Activated CD4-positive, alpha-beta T cell treated with anti-CD3 and anti-CD28 coated beads, Interleukin-2, amount 50 U/mL, for 48 hours (primary cell): ENCODE measurements at places on chromosomes 3 and 15.

- no peak for DNase-seq
Observed at GRCh38 chr3:187286467-187287059, 5.0 kb downstream of the MASP1 start.

- no peak for DNase-seq
Observed at GRCh38 chr3:154872074-154872473, 208.0 kb upstream of the MME start.

GRCh38 chr3:142866841-142867631 is 21.8 kb downstream of the PCOLCE2 start:
- DNase-seq, result no peak

DNA sequence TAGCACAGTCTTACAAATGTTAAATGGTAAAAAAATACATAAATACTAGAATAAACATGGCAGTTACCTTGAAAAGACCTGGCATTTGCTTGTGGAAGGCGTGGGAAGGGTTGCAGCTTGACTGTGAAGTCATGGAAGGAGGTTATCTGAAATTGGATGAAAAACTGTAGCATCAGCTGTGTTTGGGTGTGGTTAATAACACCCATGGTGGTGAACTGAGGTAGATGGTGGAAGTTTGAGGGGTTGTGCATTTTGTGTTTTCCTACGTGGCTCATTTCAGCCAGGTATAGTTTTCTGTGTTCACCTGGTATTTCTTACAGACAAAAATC is 46.5 kb downstream of the PSMD6 start:
- DNase-seq, result no peak

- no peak for DNase-seq
Observed at GRCh38 chr3:54427501-54427900, 305.1 kb downstream of the CACNA2D3 start.

DNA sequence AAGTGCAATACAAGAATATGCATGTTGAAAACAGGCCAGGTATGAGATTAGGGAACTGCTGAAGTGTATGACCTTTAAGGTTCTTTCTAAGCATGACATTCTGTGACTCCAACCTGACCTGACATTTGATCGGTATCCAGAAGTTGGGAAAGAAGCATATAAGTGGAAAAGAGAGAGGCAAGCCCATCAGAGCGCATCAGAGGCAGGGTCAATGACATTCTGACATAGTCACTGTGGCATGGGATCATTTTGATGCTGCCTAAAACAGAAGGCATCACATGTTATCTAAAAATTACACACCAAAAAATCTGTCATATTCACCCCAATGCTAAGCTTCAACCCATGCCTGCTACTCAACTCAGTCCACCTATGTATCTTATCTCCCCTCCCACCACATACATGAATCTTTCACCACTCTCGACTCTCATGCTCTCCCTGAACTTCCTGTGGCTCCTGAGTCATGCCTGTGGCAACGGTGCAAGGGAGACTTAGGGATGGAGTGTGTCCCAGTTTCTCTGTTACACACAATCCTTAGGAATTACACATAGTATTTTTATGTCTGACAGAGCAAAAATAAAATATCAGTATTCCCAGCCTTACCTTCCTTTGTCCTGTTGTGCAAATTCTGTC is 20.5 kb upstream of the LRRN1 start:
- DNase-seq, result no peak

- DNase-seq, result no peak
Observed at GRCh38 chr3:94935738-94936580, 873.1 kb downstream of the NSUN3 start.

GRCh38 chr15:101138913-101139880 is 112.7 kb downstream of the CHSY1 start:
- no peak for DNase-seq

- no peak for DNase-seq
Observed at GRCh38 chr3:134542287-134542958, 56.6 kb downstream of the CEP63 start.

DNA sequence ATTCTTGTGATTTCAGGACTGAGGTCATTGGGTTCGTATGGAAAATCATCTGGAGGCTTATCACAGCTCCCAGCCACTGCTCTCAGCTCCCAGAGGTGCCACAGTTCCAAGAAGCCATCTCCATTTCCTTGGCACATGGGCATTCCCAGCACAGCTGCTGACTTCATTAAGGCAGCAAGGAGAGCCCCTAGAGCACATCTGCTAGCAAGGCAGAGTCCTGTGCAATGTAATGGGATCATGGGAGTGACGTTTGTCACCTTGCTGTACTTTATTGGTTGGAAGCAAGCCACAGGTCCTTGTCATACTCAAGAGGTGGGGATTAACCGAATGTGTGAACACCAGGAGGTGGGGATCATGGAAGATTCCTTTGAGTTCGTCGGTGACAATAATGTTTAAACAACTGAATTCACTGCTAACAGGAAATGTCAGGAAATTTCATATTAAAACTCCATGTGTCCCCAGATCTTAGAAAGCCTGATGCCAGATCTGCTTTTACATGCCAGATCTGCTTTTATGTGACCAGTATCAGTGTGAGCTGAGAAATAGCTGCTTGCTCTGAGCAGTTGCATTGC is 148.8 kb downstream of the GABRG3 start:
- no peak for DNase-seq

DNA sequence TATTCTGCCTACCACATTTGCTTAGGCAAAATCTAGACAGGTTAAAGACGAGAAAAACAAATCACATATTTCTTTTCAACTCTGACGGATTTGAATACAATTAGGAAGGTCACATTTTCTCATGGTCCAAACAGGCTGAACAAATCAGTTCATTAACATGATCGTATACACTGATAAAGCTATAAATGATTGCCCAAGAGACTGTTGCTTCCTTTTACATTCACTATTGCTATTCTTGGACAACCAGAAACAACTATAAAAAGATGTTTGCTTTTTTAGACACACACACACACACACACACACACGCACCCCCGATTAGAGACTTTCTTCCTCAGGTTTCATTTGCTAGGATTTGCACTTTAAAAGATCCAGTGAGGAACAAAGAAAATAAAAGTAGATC is 122.3 kb upstream of the BHLHE40 start:
- DNase-seq, result no peak

DNA sequence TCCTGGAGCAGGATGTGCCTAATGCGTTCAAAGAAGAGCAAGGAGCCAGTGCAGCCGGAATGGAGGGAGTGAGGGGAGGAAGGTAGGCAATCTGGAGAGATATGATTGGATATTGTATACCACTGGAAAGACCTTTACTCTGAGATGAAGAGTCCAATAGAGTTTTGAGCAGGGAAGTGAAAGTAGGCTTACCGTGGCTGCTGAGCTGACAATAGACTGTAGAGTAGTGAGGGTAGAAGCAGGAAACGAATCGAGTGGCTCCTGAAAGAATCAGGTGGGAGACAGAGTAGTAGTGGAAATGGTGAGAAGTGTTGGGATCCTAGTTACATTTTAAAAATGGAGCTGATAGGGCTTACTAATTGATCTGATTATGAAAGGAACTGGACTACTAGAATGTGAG is 51.8 kb upstream of the NUDT16 start:
- no peak for DNase-seq
